Stimulated activated CD4-positive, alpha-beta T cell treated with anti-CD3 and anti-CD28 coated beads, Interleukin-4, amount 100 ng/mL, for 1 hour (primary cell): ENCODE measurements at places on chromosomes 12 and 14.

- DNase-seq: no peak
Observed at GRCh38 chr12:125092872-125093680, 27.8 kb downstream of the AACS start.

DNA sequence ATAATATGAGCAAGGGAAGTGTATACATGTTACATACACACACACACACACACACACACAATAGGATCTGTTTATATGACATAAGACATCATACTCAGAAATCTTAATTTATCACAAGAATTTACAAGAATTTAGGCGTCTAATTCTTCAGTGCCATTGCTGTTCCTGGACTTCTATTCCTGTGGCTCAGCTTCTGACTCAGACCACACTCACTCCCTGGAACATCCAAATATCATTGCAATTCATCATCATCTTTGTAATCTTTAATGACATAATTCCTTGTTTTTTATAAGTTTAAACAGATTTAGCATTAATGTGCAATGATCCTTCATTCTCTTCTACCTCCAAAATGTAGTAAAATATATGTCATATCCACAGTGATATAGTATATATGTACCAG lies 544.2 kb downstream of the FOXG1 start:
- DNase-seq: no peak

DNA sequence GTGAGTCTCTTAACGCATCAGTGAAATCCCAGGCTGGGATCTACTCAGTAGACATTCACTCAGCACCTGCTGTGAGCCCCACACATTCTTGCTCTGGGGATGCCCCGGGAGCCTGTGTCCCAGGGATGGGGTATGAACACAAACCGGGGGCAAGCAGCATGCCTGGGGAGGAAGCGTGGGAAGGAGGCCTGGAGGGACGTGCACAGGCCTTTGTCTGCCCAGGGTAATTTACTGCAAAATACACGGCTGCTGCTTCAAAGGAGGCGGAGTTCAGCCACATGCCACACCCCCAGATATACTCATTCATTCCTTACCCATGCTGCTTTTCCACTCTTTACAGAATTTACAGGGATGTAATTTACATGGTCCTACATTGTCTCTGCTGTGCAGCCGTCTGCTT lies 187.8 kb downstream of the ADGRD1 start:
- DNase-seq: no peak

DNA sequence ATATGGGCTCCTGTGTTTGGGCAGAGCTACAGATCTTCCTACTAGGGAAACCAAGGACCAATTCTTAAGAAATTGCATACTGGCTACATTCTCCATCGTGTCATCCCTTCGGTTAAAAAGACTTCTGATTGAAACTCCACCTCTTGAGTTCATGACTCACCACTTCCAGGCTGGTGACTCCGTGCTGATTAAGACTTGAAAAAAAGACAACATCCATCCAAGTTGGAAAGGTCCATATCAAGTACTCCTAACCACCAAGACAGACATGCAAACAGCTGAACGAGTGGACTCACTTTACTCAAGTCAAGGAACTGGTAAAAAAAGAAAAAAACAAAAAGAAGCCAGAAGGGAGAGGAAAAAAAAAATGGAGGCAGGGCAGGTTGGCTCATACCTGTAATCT lies 63.4 kb downstream of the APOBEC1 start:
- no peak for DNase-seq

DNA sequence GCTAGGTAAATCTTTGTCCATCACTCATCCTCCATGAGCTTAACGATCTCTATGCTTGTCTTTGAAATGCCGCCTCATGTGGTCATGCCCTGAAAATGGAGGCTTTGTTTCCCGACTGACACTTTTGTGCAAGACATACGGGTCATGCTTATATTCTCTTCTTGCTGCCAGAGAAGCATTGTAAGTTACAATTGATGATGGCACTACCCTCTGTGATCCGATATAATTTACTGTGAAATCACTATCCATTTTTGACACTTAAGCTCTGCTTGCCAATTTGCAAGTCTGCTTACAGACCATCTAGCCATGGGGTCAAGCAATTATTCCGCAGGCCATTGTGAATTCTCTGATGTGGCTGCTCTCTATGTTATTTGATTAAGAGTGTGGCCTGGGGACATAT lies 650.0 kb downstream of the FLRT2 start:
- no peak for DNase-seq

DNA sequence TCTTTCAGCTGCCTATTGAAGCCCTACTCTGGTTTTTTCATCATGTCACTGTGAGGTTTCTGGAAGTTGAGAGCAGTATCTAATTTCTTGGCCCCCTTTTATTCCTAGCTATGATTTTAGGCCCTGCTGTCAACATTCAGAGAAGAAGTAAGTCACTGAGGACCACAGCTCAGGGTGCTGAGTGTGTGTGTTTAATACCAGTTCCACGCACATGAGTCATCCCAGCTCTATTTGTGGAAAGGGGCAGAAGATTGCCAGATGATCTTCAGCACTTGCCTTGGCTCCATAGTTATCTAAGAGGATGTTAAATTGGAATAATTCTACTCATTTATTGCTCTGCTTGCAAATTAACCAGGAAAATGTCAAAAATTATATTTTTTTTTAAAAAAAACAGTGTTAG lies 65.5 kb upstream of the SLC38A4 start:
- no peak for DNase-seq

- no peak for DNase-seq
Observed at GRCh38 chr12:16437281-16437816, 89.9 kb downstream of the MGST1 start.

GRCh38 chr12:95446506-95446900 lies 27.4 kb upstream of the METAP2 start:
- no peak for DNase-seq

GRCh38 chr12:19186722-19187661 lies 57.5 kb downstream of the PLEKHA5 start:
- DNase-seq: no peak

- DNase-seq: no peak
Observed at GRCh38 chr12:129696405-129696804, 207.4 kb downstream of the TMEM132D start.

GRCh38 chr12:52766351-52767019 lies 10.7 kb downstream of the KRT76 start:
- no peak for DNase-seq

DNA sequence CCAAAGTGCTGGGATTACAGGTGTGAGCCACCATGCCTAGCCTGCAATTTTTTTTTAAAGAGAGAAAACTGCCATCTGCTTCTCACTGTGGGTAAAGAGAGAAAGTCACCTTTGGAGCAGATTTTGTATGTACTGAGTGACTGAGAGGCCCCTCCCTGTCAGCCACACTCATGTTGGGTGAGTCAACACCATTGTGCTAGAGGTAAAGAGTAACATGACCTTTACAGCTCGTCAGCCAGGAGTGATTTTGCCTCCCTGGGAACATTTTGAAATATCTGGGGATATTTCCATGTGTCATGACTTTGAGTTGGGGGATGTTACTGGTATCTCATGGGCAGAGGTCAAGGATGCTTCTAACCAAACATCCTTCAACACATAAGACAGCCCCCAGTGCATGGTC lies 115.2 kb downstream of the KSR2 start:
- DNase-seq: no peak

DNA sequence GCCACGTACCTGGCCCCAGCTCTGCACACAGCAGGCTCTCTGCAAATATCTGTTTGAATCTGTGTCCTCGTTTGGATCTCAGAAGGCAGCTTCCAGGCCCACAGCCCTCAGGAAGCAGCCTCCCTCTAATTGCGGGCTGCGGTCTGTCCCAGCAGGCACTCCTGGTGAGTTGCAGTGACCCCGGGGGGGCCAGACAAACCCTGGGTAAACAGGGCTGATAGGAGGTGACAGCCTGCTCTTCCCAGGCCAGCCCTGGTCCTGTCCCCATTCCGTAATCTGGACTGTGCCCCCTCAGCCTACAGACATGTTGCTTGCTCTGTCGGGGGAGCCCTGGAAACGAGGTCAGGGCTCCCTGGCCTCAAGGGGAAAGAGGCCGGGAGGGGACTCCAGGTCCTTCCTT lies 2.0 kb downstream of the FOXN4 start:
- no peak for DNase-seq

DNA sequence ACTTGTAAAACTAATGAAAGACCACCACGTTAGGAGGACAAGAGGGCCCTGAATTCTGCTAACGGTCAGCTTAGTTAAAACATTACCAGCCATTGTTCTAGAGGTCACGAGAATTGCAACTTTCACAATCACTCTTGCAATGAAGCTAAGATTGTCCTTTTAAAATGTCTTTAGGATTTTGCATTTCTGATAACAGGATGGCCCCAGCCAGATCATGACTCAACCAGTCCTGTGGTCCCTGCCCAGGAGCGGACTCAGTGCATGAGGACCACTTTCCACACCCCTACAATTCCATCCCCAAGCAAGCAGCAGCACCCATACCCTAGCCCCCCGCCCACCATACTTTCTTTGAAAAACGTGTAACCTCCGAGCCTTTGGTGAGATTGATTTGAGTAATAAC lies 28.7 kb downstream of the HSP90AA1 start:
- no peak for DNase-seq

GRCh38 chr12:76374386-76375020 lies 26.3 kb upstream of the BBS10 start:
- no peak for DNase-seq

DNA sequence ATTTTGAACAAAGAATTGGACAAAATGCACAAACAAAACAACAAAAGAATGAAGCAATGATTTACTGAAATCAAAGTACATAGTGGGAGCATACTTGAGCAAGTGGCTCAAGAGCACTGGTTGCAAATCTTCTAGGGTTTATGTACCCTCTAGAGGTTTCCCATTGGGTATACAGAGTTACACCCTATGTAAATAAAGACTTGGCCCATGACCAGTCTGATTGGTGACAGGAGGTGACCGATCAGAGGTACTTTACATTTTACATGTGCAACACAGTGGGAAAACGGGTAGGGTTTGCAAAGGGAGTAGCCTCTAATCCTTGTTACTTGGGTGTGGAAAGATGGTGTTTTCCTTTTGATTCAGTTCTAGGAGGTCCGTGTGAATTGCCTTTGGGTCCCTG lies 10.6 kb upstream of the FAM181A start:
- DNase-seq: no peak

GRCh38 chr12:129964826-129965457 lies 61.1 kb upstream of the TMEM132D start:
- DNase-seq: no peak

- no peak for DNase-seq
Observed at GRCh38 chr14:65981192-65981843, 504.9 kb upstream of the CCDC196 start.

- DNase-seq: no peak
Observed at GRCh38 chr14:46399049-46399448, 252.5 kb downstream of the RPL10L start.

DNA sequence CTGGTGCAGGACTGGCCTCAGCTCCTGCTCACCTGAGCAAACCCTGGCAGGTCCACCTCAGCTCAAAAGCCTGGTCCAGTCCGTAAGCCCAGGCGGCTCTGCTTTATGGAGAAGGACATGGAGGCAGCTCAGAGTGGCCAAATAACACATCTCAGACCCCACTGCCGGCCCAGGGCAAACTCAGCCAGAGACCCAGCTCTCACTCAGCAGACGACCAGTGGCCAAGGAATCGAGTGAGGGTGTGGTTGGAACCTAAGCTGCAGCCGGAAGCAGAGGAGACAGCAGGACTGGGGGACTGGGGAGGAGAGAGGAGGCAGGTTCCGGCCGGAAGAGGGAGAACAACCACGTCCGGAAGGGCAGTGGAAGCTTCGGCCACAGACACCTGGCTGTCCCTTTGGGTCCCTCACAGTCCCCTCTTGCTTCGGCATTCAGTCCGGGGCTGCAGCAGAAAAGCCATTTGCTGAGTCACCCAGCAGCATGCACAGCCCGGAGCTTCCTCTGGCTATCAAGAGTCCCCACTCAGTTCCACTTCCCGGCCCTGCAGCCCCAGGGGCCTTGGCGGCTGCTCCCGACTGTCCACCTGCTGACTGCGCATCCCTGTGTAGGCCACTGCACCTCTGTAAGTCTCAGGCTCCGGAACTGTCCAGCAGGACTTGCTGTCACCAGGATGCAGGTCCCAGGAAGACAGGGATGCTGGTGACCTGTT lies 104.0 kb downstream of the CALM1 start:
- DNase-seq: no peak

DNA sequence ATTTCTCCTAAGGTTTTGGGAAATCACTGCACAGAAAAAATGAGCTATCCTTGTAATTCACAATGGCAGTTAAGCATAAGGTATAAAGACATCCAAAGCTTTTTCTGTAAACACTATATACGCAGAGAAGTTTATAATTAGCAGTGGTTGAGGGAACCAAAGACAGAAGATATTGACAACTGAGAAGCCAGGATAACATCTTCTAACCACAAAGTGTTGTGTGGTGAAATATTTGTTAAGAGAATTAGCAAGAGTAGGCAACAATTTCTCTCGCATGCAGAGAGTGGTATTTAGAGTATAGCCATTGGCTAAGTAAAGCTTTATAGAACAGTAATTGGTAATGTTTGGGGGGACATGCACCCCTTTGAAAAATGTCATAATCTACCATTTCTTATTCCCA lies 123.7 kb upstream of the USP15 start:
- DNase-seq: no peak

DNA sequence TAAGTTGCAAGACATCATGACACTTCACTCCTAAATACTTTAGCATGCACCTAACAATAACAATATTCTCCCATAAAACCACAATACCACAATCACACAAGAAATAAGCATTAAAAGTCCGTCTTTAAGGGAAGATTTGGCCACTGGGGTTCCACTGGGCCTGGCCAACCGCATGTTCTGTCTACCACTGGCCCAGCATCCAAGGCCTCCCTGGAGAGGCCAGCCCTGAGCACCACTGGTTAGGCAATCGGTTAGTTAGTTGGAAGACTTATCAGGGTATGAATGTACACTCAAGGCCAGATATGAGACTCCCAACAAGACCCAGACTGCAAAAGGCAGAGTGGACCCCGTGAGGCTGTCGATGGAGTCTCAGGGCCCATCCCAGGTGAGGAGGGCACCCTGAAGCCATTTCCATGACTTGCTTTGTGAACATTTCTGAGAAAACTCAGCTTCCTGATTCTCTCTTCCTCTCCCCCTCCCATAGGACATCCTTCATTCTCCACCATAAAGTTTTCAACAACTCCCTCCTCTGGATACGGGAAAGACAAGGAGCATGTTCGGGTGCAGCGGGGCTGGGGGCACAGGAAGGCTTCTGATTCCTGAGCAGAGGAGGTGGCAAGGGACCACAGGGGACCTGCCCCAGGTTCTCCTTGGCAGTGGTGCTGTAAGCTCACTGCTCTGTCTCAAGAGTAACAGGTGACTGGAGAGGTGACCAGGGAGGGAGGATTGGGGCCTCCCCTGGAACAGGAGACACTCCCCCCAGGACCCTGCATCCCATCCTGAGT lies 5.9 kb downstream of the PXN start:
- DNase-seq: no peak
